ENCODE measurements at places on chromosomes 7 and 10.

- no peak for DNase-seq
These were observed 19.0 kb downstream of the GPER1 start for GRCh38 chr7:1106793-1107421.

DNA sequence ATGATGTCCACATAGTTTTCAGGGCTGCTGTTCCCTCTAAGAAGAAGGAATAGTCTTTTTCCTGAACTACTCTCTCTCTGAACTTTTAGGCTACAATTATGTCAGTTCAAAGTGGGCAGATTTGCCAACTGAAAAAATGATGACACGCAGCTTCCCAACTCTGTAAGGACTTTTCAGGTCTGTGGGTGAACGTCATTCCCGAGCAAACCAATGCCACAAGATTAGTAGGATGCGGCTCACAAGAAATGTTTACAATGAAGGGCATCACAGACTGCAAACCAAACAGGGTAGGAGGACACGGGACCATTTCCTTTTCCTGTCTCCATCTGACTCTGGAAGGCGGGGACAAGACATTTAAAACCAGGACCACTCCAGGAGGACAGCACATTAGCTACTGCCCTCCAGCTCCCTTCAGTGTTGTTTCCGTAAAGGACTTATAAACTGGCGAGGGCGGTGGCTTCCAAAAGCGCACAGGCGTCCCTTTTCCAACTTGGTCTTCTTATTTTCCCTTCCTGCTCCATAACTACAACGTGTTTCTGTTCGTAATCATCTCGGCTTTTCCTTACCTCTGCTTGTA lies 539 bp upstream of the MKLN1 start:
- peak; percentile 88 for DNase-seq

DNA sequence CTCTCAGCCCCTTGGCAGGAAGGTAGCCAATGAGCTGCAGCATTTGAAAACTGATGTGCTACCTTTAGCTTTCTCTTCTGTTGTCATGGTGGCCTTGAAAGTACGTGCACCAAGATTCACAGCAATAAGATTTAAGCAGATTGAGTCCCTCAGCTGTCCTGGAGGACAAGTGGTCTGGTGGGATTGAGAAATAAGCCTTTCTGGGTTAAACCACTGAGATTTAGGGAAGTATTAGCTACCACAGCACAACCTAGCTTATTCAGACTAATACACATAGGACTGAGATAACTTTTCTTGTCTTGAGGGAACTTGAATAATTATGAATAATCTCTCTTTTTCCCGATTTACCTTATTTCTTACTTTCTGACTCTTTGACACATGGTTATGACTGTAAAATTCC lies 324.0 kb downstream of the PTEN start:
- no peak for DNase-seq

GRCh38 chr10:34812771-34813170 lies 2.3 kb downstream of the PARD3 start:
- no peak for DNase-seq

- DNase-seq, result no peak
These were observed 448.5 kb downstream of the NXPH1 start for GRCh38 chr7:8881916-8882315.

DNA sequence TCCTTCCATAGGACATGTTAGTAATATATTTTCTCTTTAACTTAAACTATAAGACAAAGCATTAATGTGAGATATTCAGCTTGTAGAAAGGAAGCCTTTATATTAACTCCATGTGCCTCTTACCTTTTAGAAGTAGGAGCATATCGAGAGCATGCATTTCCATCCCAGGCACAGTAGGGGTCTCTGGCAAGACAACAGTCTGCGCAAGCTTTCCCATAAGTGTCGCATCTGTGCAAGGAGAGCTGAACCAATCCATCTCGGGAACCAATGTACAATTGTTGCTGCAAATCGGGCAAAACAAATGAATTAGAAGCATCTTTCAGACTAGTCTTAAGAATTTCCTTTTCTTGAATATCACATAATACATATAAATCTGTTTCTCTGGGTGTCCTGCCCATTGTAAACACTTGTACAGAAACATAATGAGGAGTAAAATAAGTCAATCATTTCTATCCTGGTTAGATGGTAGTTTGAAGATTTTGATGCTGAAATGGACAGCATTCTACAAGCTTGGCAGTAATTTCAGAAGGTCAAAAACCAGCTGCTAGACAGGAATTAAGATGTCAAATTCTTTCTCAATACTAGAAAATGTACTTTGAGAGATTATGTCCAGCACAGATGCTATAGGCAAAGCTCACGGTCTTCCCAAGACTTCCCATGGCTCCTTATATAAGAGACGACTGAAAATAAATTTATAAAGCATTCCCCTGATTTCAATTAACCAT lies 171.8 kb downstream of the SEMA3D start:
- DNase-seq, result no peak

- no peak for DNase-seq
These were observed 153.1 kb downstream of the AOAH start for GRCh38 chr7:36571190-36571560.

DNA sequence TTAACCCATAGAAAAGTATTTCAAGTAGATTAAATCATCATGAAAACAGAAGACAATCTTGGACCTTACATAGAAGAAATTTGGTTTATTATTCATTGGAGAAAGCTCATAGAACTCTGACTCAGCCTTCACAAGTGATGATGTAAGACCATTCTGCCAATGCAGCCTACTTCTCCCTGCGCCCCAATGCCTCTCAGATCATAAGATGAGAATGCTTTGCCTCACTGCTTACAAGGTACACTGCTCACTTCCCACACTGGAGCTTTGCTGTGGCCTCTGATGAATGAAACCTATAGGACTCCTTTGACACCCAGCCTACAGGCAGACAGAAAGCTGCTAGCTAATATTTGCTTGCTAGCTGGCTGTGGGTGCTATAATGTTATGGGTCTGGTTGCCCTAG lies 569.4 kb upstream of the STEAP1 start:
- DNase-seq, result no peak

GRCh38 chr10:12639996-12640944 lies 290.9 kb downstream of the CAMK1D start:
- DNase-seq, result peak; percentile 7

Data from NCI-H526 treated with DMSO at 0.1 percent for 48 hours (cell line).